ENCODE measurements at places on chromosomes 13 and 19. TPM values are rescaled to one million over a fixed set of nuclear protein-coding genes. Genes with fewer than 3 reads are reported as not detected.

DNA sequence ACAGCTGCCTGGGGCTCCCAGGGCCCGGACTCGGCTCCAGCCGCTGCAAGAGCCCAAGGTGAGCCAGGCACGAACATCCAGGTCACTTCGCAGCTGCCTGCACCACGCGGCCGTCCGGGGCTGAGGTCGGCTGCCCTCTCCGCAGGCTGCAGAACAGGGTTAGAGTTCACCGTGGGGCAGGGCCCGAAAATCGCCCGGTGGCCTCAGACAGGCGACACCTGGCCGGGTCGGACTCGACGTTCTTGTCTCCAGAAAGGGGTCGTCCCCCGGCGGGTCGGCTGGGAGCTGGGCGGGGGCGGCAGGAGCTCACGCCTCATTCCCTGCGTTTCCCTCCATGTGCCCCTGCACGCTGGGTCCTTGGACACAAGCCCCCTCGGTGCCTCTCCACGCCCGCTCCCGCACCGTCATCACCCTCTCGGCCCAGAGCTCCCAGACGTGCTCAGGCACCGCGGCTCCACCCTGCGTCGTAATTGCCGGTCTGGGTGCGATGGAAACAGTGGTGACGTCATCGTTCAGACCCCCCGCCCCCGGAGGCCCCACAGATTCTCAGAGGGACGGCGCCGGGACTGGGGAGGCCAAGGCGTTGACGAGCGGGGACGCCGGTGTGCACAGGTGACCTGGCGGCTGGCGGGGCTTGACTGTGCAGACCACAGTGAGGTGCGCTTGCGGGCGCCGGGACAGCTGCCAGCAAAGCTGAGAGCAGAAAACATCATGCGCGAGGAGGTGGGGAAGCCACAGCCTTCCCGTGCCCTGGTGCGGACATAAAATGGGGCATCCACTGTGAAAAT is 4.0 kb upstream of the GRIN3B start:
- H3K27me3 ChIP-seq = peaks cover 41% of the 10 kb centered on the region
- H3K4me3 ChIP-seq = peak overlapping the region; percentile 46
- peaks cover 28% of the 10 kb centered on the region for H3K4me1 ChIP-seq
- no peak overlapping the region for H3K27ac ChIP-seq

DNA sequence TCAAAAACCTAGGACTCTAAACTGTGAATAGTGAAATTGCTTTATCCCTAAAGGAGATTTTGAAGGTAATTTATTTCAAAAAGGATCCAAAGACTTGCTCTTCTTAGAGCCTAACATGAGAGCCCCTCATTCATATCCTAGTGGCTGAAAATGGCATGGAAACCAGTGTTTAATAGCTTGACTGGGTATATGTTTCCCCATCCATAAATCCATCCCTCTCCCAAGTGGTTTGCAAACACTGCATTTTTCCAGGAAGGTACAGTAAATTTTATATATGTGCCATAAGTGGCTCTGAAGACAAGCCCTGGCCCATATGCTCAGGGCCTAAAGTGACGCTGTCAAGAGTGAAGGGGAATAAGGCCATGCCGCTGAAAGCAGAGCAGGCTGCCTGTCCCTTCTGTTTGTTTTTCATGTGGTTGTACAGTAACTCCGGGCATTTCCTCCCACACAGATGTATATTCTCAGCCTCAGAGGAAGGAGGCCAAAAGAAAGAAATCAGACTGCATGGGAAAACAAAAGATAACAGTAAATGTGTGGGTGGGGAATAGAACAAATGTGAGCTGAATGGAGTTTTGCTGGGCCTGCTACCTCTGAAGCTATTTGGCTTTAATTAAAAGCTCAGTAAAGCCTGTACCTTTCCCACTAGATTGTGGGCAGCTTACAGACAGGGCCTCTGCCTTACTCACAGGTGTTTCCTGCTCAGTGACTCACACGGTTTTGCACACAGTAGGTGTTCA is 181.9 kb downstream of the PCDH9 start:
- no peaks in the 10 kb centered on the region for H3K27me3 ChIP-seq
- H3K36me3 ChIP-seq = no peaks in the 10 kb centered on the region
- DNase-seq = no peak
- H3K4me1 ChIP-seq = no peaks in the 10 kb centered on the region
- H3K4me3 ChIP-seq = no peak overlapping the region

GRCh38 chr19:31648347-31648746 is 299.1 kb upstream of the TSHZ3 start:
- no peaks in the 10 kb centered on the region for H3K27me3 ChIP-seq
- H3K27ac ChIP-seq = no peak overlapping the region
- H3K4me1 ChIP-seq = no peaks in the 10 kb centered on the region
- H3K36me3 ChIP-seq = no peaks in the 10 kb centered on the region
- no peak overlapping the region for H3K4me3 ChIP-seq

DNA sequence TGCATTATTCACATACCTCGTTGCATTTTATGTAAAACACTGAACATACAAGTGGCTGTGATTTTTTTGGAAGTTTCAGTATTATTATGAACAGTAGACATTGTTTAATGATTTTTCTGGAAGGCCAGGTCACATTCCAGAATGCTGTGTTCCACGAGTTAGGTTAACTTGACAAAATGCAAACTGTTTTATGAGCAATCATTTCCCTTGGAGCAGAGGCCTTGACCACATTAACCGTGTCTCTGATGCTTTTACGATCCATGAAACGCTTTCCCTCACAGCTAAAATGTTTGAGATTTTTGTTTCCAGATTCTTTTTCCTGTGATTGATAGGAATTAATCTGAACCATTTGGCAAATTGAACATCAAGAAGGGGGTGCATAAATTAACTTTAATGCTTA is 57.8 kb downstream of the MBNL2 start:
- no peak overlapping the region for H3K4me3 ChIP-seq
- H3K36me3 ChIP-seq = peaks cover 19% of the 10 kb centered on the region
- H3K27ac ChIP-seq = no peak overlapping the region
- peaks cover 10% of the 10 kb centered on the region for H3K4me1 ChIP-seq
- H3K27me3 ChIP-seq = no peaks in the 10 kb centered on the region
- no peak for DNase-seq

- no peaks in the 10 kb centered on the region for H3K36me3 ChIP-seq
- no peaks in the 10 kb centered on the region for H3K27me3 ChIP-seq
- DNase-seq = no peak
- no peak overlapping the region for H3K27ac ChIP-seq
- H3K4me3 ChIP-seq = no peak overlapping the region
Measured at GRCh38 chr19:3712663-3713611, 4.8 kb downstream of the TJP3 start.

The IGFL3 gene
- total RNA-seq = not detected

- H3K27ac ChIP-seq = no peak overlapping the region
- peaks cover 33% of the 10 kb centered on the region for H3K4me1 ChIP-seq
- no peak for DNase-seq
- no peaks in the 10 kb centered on the region for H3K27me3 ChIP-seq
Measured at GRCh38 chr19:11141937-11142527, 13.6 kb downstream of the SPC24 start.

The BRME1 gene
- total RNA-seq = 1.3 TPM

GRCh38 chr13:51797664-51798488 is 6.1 kb downstream of the DHRS12 start:
- H3K4me3 ChIP-seq = no peak overlapping the region
- H3K36me3 ChIP-seq = peaks cover 22% of the 10 kb centered on the region
- no peak overlapping the region for H3K27ac ChIP-seq
- H3K27me3 ChIP-seq = no peaks in the 10 kb centered on the region

GRCh38 chr13:26310003-26310402 is 56.1 kb downstream of the CDK8 start:
- no peak overlapping the region for H3K4me3 ChIP-seq
- no peaks in the 10 kb centered on the region for H3K4me1 ChIP-seq

GRCh38 chr19:40414542-40415535 is 1.7 kb upstream of the PRX start:
- H3K4me3 ChIP-seq = no peak overlapping the region
- H3K36me3 ChIP-seq = no peaks in the 10 kb centered on the region
- no peaks in the 10 kb centered on the region for H3K27me3 ChIP-seq
- H3K4me1 ChIP-seq = peaks cover 7% of the 10 kb centered on the region
- H3K27ac ChIP-seq = no peak overlapping the region

GRCh38 chr19:35313587-35313986 is 15.4 kb upstream of the CD22 start:
- H3K27me3 ChIP-seq = no peaks in the 10 kb centered on the region
- H3K4me3 ChIP-seq = no peak overlapping the region
- H3K36me3 ChIP-seq = no peaks in the 10 kb centered on the region
- no peak overlapping the region for H3K27ac ChIP-seq
- H3K4me1 ChIP-seq = peaks cover 3% of the 10 kb centered on the region

The RFPL4A gene
- total RNA-seq = not detected

GRCh38 chr13:34391076-34391475 is 551.0 kb upstream of the NBEA start:
- H3K36me3 ChIP-seq = no peaks in the 10 kb centered on the region
- no peak overlapping the region for H3K4me3 ChIP-seq
- H3K27ac ChIP-seq = no peak overlapping the region

DNA sequence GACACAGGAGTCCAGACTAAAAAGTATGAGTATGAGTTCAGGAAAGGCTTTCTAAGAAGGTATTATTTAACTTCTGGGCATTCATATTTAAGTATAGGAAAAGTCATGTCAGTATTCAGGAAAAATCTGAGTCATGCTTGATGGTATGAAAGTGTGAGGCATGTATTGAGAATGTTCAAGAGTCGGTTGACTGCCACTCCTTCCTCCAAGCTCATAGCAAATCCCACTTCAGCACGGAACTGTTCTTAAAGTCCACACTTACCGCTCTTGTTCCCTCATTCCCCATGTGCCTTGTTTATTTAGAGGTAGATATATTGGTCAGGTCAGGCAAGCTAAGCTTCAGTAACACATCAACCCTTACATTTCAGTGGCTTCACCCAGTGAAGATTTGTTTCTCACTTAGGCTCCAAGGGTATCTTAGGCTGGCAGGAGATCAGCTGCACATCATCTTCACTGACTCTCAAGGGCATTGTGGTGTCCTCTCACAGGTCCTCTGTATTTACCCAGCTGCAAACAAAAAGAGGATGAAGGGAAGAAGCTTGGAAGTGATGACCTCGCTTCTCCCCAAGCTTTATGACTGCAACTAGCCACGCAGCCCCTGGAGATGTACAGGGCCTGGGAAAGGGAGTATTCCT is 1189.2 kb downstream of the EFNB2 start:
- H3K4me1 ChIP-seq = no peaks in the 10 kb centered on the region
- no peak overlapping the region for H3K27ac ChIP-seq
- DNase-seq = no peak
- no peak overlapping the region for H3K4me3 ChIP-seq
- no peaks in the 10 kb centered on the region for H3K27me3 ChIP-seq

DNA sequence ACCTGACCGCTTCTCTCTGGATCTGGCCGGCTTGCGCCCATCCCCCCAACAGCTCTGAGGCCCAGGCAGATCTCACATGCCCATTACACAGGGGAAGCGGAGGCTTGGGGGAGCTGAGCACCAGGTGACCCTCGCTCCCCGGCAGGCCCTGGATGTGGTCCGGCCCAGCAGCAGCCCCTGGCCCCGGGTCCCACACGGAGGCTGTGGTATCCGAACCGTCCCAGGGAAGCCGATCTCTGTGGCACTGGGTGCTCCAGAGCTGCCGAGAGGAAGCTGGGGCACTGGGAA is 27.7 kb downstream of the SBNO2 start:
- H3K4me3 ChIP-seq = no peak overlapping the region
- no peak for DNase-seq
- H3K4me1 ChIP-seq = peaks cover 15% of the 10 kb centered on the region
- peaks cover 35% of the 10 kb centered on the region for H3K36me3 ChIP-seq

The RAB20 gene
- total RNA-seq = 1.4 TPM

DNA sequence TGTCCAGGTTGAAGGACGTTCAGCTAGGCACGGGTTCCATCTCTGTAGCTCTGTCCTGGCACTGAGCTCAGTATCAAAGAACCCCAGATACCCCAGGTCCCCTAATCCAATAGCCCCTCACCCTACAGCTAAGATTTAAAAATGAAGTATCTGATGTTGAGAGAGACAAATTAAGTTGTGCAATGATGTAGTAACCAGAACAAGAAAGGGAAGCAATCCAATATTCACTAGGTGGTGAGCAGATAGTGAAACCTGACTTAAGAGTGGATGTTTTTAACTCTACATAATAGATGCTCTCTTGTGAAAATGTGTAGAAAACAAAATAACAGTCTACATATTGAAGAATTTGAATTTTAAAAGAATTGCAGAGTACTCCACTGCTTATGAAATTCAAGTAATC is 1.8 kb downstream of the ACOD1 start:
- no peak overlapping the region for H3K27ac ChIP-seq
- no peaks in the 10 kb centered on the region for H3K36me3 ChIP-seq
- H3K4me3 ChIP-seq = no peak overlapping the region
- no peak for DNase-seq

The CXCL17 gene
- total RNA-seq = not detected

Measured in CD4-positive, alpha-beta T cell (primary cell).